Panc1 (cell line): ENCODE measurements at places on chromosomes 7 and 10.

- DNase-seq = no peak
Measured at GRCh38 chr7:70294211-70294911, 696.1 kb downstream of the AUTS2 start.

GRCh38 chr7:26662646-26663045 lies 201.7 kb downstream of the SKAP2 start:
- DNase-seq = no peak

GRCh38 chr10:123890756-123891143 lies 857 bp downstream of the CPXM2 start:
- no peak for DNase-seq

DNA sequence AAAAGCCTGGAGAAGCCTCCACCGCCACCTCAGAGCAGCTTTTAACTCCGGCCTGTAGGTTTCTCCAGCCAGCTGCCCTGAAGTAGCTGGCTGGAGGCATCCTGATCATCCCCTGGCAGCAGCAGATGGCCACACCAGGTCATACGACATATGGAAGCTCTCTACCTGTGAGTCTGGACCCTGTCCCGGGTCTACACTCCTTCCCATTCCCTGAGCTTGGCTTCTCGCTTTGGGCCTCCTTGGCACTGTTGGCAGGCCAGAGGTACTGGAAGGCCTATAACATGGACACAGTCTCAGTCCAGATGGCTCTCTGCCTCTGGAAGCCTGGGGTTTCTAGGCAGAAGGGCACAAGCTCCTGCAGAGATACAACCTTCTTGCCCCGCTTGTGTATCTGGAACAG lies 43.5 kb upstream of the TRIM8 start:
- DNase-seq = no peak

- DNase-seq = no peak
Measured at GRCh38 chr10:1670541-1671365, 66.6 kb downstream of the ADARB2 start.

- peak; percentile 48 for DNase-seq
Measured at GRCh38 chr7:33185786-33186185, 56.4 kb downstream of the BBS9 start.

DNA sequence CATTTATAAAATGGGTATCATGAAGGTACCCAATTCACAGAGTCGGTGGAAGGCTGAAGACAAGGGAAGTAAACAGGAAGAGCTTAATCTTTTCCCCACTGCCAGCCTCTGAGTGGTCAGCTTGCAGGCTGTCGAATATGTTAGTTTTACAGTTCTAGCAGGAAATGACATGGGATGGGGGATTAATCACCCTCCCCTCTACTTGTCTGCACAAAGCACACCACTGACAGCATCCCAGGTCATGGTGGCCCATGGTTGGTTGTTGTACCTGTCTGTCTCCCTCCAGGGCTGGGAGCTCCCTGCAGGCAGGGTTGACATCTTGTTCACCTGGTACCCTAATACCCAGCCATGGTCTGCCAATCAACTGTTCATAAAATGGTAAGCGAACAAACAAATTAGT lies 55.6 kb downstream of the GRB10 start:
- no peak for DNase-seq

DNA sequence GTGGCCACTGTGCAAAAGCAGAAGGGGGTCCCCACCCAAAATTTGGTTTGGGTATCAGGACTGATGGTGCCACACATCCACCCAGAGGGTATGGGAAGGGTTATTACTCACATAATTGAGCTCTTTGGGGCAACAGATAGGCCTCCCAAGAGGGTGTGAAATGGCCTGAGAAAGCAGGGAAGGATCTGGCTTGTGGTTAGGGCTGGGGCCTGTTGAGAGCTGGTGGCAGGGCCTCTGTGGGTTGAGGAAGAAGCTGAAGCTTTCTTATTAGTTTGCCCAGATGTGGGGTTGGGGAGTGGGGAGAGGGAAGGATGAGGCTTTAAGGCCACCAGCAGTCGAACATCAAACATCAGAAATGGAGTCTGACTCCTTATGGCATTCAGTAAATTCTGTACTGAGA lies 18.3 kb upstream of the MKI67 start:
- DNase-seq = no peak

DNA sequence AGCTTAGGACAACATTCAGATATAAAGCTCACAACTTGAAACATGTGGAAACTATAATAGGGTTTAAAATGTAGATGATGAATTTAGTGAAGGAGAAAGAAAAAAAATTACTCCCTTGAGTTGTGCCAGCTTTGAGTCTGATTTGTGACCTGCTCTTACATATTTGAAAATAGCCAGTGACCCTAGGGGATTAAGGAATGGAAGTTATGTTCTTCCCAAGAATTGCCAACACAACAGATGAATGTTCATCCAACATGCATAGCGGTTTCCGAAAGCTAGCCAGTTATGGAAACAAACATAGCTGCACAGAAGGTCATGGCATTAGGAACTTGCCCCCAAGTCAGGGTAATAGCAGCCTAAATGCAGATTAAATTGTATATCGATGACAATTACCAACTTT lies 10.8 kb downstream of the TMEM196 start:
- DNase-seq = no peak

DNA sequence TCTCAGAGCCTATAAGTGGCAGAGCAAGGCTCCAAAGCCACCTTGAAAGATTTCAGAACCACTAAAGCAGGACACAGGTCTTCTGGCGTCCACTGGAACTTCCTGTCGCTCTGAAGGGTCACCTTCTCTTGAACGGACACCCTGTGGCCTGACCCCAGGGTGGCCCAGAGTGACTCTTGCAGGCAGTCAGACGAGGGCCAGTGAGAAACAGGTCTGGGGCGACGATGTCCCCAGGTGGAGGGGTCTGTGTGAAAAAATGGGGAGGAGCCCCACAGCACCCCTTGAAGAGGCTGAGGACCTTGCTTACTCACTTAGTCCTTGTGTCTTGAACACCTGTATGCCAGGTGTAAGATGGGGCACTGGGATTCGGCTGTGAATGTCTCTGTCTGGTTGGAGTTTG lies 946 bp upstream of the RASGEF1A start:
- DNase-seq = no peak

DNA sequence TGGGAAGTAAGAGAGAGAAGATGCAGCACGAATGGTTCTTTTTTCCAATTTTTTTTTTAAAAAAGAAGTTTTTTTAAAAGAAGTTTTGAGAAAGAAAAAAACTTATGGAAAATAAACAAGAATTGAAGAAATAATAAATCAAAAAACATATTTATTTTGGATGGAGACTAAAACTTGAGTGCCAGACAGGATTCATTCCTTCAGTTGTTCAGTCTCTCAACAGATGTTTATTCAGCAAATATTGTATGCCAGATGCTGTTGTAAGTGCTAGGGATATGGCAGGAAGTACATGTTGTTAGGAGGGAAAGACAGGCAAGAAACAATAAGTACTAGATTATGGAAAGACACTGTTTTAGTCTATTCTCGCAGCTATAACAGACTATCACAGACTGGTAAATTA lies 750.7 kb upstream of the PHF14 start:
- no peak for DNase-seq

DNA sequence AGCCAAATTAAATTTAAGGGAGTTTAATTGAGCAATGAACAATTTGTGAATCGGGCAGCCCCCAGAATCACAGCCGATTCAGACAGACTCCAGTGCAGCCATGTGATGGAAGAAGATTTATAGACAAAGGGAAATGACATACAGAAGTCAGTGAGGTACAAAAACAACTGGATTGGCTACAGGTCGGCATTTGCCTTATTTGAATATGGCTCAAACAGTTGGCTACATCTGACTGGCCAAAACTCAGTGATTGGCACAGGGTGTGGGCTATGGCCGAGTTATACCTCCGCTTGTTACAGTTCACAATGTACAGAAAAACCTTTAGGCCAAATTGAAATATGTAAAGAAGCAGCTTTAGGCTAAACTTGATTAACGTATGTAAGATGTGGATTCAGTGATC lies 30.8 kb upstream of the EIF4H start:
- no peak for DNase-seq

GRCh38 chr10:80144696-80145131 lies 12.2 kb downstream of the PLAC9 start:
- DNase-seq = no peak

GRCh38 chr10:8581521-8582225 lies 527.2 kb downstream of the GATA3 start:
- DNase-seq = no peak

- no peak for DNase-seq
Measured at GRCh38 chr10:13784067-13784466, 197.3 kb downstream of the PRPF18 start.

DNA sequence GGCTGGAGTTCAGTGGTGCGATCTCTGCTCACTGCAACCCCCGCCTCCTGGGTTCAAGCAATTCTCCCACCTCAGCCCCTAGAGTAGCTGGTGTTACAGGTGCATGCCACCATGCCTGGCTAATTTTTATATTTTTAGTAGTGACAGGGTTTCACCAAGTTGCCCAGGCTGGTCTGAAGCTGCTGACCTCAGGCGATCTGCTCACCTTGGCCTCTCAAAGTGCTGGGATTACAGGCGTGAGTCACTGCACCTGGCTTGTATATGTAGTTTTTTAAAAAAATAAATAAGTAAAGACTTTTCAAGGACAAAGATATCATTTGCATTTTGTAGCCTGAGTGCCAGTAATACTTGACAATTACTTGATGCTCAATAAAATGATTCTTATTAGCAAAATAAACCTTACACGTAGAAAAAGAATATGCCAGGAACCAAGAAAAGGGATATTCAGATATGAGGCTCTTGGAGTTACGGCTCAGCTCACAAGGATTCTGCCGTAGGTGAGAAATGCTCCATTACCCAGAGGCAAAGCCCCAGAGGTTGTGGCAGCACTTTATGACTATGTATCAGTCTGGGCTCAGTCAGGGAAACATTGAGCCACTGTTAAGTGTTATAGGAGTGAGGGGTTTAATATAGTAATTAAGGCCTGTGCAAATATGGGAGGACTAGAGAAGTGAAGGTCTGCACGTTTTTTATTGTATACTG lies 98.5 kb downstream of the TPST1 start:
- DNase-seq = no peak

DNA sequence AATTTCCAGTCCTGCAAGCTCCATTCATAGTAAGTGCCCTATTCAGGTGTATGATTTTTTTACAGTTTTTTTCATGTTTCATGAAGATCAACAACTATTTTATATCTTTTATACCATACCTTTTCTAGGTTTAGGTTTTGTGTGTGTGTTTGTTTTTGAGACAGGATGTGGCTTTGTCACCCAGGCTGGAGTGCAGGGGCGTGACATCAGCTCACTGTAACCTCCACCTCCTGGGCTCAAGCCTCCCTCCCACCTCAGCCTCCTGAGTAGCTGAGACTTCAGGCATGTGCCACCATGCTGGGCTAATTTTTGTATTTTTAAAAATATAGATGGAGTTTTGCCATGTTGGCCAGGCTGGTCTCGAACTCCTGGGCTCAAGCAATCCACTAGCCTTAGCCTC lies 35.0 kb downstream of the ARMH3 start:
- DNase-seq = no peak

DNA sequence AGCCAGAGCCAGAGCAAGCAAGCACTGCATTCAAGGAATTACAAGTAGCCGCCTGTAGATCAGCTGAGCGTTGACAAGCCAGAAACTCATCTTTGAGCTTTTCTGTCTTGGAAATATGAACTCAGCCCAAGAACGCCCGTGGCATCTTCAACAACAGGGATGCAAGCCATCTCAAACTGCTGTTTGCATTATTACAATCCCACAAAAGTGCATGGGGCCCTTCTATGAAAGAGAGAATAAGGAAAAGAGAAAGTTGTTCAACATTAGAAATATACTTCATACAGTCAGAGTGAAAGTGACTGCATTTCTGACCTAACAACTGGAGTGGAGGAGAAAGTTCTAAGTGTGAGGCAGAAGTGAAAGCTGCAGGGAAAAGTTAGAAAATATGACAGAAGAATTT lies 6.5 kb downstream of the SGCE start:
- DNase-seq = no peak

GRCh38 chr7:11524476-11525397 lies 307.3 kb downstream of the THSD7A start:
- no peak for DNase-seq

GRCh38 chr10:88889559-88890337 lies 9.7 kb downstream of the STAMBPL1 start:
- no peak for DNase-seq

- no peak for DNase-seq
Measured at GRCh38 chr7:54015251-54015650, 526.9 kb upstream of the VSTM2A start.

- no peak for DNase-seq
Measured at GRCh38 chr7:14937581-14937980, 35.0 kb upstream of the DGKB start.

DNA sequence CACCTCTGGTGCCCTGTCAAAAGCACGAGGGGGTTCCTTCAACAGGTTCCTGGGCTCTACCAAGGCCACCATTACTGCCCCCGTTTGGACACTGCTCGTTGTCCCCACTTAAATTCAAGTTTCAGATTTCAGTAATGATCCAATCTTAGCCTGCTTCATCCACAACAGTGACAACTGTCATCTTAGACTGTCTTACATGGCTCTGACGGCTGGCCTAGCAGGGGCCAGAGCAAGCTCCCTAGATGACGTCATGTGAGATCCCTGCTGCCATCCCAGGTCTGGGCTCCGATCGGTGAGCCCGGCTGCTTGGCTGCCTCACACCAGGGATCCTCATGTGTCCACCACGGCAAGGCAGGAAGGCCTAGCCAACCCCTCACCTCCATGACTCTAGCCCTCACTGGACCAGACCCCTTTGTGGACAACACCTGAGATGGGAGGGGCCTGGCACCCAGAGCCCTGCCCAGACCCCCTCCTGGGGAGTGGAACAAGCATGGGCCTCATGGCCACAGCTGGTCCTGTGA lies 82.5 kb downstream of the FAM53B start:
- DNase-seq = no peak

DNA sequence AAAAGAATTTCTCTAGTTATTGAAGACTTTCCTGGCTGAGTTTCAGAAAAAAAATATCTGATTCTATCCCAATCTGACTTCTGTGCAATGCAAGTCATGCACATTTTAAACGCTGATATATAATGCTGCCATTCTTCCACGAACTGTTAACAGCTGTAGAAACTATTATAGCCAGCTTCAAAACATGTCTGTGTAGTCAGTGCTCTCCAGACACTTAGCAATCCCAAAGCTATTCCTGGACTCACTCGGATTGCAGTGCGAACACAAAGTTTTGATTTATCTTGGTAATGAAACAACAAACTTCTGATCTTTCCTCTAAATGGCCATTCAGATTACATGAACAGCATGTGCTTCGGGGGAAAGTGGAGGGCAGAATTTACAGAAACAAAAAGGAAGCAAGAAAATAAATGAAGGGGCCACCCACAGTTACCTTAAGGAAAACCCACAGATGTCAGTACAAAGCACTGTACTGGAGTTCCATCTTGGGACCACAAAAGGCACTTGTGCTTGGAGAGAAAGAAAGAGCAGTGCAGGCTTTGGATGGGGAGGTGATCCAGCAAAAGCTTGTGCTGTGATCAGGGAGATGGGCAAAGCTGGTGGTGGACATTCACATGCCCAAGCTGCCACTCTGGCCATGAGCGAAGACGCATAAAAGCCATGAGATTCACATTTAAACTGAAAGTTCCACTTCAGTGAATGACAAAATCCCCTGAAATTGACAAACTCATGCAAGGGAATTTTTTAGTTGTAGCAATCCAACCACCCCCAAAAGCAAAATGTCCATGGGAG lies 32.1 kb upstream of the ADO start:
- DNase-seq = no peak
